ENCODE measurements at places on chromosomes 5 and 9. TPM values are rescaled to one million over a fixed set of nuclear protein-coding genes. Genes with fewer than 3 reads are reported as not detected.

SREK1IP1 gene
- total RNA-seq, result 25.9 TPM

OCLN gene
- 2.2 TPM for total RNA-seq

ARAP3 gene
- total RNA-seq, result 7.2 TPM

PDGFRB gene
- 3.2 TPM for total RNA-seq

LCN15 gene
- not detected for total RNA-seq

ERP44 gene
- total RNA-seq, result 16.3 TPM

DDX4 gene
- 0.51 TPM for total RNA-seq

MAMDC2 gene
- total RNA-seq, result not detected

ANKRD20A1 gene
- total RNA-seq, result 0.43 TPM

FBP2 gene
- total RNA-seq, result not detected

ANKDD1B gene
- total RNA-seq, result not detected

GNA14 gene
- not detected for total RNA-seq

STK32A gene
- total RNA-seq, result not detected

SPATA6L gene
- 0.43 TPM for total RNA-seq

CFAP90 gene
- not detected for total RNA-seq

KCTD16 gene
- not detected for total RNA-seq

IGIP gene
- 5.8 TPM for total RNA-seq

LCN1 gene
- total RNA-seq, result not detected

KCNV2 gene
- total RNA-seq, result not detected

IGFBPL1 gene
- total RNA-seq, result not detected

CDH10 gene
- total RNA-seq, result not detected

IL4 gene
- 0.55 TPM for total RNA-seq

ENTPD2 gene
- total RNA-seq, result 0.25 TPM

All from activated naive CD4-positive, alpha-beta T cell treated with anti-CD3 and anti-CD28 coated beads, Interleukin-2, amount 10 ng/mL, durations not matched to agents 5 hours and 36 hours (primary cell).